AG04449 (cell line): ENCODE measurements at places on chromosomes 6 and 20.

DNA sequence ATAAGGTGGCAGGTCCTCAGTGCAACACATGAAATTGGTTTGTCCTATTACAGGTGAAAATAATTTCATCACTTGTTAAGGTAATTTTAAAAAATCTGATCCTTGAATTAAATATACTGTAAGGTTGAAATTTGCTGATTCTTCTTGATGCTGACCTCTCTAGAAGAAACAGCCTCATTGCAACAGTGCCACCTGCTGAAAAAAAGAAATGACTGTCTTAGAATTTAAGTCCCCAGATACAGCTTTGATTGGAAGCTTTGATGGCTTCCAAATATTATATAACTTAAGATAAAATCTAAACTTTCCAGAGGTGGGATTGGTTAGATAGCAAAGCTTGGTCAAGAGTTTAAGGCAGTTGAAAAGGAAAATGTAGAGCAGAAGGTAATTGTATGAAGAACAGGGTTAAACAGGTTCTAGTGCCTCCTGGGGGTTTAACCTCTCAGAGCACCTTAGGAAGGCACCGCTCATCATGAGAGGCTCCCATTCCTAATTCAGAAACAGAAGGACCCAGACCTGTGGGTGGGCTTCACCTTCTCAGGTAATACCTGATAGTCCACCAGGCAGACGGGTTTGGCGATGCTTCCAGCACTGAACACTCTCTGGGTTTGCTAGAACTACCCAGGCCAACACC is 401.0 kb downstream of the PAX1 start:
- DNase-seq, result no peak

DNA sequence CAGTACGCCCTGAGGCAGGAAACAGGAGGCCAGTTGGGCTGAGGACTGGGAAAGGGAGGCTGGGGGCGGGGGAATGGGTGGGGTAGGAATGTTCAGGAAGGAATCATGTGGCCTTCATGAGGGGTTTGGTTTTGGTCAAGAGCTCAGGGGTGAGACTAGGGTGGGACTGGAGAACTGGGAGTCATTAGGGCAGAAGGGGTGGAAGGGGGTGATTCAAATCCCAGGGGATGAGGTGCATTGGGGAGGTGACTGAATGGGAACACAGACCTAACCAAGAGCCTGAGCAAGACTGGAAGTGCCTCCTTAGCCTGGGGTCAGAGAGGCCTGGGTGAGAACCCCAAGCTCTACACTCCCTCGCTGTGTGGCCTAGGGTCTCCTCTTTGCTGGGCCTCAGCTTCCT is 86.8 kb downstream of the DLGAP4 start:
- no peak for DNase-seq

DNA sequence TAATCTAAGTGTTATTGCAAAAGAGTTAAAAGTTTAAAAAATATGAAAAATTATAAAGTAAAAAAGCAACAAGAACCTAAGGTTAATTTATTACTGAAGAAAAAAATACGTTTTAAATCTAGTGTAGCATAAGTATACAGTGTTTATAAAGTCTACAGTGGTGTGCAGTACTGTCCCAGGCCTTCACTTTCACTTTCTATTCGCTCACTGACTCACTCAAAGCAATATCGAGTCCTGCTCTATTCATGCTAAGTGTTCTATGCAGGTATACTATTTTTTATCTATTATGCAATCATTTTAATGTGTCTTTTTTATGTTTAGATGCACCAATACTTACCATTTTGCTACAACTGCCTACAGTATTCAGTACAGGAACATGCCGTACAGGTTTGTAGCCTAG is 113.0 kb downstream of the MANEA start:
- DNase-seq, result no peak

DNA sequence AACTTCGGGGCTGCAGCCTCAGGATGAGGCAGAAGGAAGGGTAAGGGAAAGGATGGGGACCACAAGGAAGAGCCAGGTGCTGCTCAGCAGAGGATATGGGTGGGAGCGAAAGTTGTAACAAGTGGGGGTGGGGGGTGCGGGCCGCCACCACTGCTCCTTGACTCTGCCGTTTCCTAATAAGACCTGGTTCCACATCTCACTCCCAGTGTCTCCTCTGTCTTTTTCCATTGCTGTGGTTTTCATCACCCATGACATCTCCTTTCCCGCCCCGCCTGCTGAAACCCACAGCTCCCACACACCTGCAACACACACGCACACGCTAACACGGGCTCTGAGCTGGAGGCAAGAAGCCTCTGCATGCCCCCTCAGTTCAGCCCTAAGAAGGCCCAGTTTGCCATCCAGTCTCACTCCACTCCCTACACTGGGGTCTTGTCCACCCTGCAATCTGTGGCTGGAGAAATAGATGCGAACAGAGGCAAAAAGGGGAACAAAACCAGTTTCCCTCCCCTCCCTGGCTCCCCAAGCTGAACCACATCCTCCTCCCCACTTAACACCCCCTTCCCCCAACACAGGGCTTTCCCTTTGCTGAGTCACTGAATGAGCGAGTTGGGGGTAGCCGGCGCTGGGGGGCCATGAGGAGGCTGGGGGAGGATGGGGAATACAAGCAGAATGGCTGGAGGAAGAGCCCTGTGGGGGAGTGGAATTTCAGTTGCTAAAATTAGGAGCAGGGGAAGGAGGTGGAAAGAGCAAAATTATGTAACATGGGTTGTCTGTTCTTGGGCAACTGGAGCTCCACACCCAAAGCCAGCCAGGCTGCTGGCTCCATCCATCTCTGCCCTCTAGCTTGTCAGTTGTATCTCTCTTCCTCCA is 11.5 kb downstream of the NFKBIL1 start:
- no peak for DNase-seq

DNA sequence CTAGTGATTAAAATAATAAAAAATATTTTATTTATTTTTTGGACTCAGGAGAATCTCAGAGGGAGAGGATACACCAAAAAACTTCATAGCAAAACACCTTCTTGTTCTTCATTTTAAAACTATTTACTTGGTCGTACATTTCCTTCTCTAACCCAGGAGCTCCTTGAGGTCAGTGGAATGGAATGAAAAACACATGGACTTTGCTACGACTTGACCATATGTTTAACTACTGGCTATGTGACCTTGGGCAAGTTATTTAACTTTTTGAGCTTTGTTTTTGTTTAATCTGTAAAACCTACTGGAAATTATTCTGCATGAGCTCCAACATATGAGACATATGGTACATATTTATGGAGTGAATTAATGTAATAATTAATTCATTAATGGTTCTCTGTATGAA is 1005.5 kb upstream of the CITED2 start:
- DNase-seq, result no peak

DNA sequence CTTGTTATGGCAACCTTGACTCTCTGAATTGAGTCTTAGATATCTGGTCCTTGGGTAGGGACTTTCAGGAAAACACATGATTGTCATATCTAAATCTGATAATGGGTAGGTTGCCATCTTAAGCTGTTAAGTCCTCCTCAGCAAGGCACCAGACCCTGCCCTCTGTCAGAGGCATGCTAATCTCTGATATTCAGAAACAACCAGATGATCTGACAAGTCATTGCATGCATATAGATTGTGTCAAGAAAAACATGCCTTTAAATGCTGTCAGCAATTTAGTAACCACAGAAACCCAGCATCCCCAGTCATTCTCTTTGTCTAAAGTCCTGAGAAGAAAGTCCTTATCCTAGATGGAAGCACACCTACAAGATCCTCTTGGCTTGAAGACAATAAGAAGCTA is 149.1 kb downstream of the EDN1 start:
- DNase-seq, result no peak

- DNase-seq, result no peak
These were observed 20.0 kb upstream of the BEND6 start for GRCh38 chr6:56934876-56935275.

- DNase-seq, result no peak
These were observed 51.7 kb downstream of the COL11A2 start for GRCh38 chr6:33140556-33140955.

GRCh38 chr20:44784688-44785087 is 25.7 kb downstream of the RIMS4 start:
- DNase-seq, result no peak

DNA sequence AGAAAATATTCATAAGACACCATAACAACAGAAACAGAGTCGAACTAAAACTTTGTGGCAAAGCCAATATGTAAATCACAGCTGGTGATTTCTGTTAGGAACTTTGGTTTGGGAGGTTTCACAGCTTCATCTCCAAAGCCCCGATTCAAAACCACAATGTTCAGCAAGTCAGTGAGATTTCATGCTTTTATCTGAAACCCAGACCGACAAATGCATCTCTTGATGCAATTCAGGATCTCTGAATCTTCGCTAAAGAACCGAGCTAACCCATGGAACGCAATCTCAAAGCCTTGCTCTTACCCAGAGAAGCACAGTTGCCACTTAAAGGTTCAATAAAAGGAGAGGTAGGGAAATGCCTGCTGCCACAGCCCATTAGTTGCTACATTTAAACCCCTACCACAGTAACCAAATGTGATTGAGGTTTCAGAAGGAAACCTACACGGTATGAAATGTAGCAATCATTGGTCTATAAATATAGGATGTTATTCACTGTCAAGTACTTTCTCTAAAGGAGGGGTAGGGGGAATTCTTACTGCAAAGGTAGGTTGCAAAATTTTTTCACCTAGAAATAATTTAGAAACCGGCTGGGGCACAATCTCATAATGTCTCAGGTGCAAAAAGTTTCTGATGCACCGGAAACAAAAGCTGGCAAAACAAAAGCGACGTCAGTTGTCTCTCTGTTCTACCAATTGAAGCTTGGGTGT is 381.0 kb upstream of the ARID1B start:
- DNase-seq, result no peak

DNA sequence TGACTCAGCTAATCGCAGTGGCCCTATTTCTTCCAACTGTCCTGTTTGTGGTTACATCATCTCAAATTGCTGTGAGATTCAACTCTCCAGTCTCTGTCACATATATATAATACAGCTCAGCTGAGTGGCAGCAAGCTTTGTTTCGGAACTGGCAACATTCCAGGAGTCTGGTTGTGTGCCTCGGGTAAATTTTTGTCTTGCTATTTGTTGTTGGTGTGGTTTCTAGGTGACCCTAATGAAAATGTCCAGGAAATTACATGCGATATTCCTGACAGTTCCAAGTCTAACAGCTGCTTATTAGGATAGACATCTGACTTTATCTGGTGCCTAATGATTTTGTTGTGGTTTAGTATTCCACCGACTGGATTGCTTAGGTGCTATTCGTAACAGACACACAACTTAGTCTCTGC is 581.8 kb downstream of the CD109 start:
- DNase-seq, result no peak

DNA sequence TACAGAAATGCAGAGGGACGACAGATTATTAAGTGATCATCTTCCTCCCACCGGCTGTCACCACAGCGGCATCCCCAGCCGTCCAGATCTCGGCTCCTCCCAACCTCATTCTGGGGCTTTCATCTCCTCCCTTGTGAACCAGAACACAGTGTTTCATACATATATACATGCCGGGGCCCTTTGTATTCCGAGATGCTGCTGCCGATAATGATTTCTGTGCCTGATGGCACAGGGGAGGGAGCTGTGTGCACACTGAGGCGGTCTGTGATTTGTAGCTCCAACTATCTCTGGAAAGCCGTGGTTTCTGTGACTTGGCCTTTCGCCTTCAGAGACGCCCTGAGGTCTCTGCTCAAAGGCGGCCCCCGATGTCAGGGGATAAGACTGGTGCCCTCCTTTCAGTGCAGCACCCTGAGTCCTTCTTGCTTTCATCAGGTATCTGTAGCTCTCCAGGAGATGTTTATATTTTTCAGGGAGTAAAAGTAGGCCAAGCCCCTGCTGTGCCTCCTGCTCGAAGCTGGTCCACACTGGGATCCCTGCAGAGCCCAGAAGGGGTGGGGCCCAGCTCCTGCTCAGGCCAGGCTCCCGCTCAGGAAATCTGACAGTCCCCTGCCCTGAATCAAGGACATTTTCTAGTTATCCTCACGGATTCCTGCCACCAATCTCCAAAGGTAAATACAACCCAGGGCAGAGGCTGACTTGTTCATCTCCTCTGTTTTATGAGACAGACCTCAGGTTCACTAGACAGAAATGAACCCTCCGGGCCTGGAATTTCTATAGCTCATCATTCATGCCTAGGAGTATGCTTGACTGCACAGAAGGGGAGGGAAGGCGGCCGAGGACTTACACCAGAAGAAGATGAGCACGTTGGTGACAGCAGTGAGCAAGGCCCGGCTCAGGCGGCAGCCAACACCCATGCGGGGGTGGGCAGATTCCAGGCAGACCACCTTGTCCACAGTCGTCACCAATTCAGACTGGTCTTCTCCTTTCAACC is 11.2 kb downstream of the LEMD2 start:
- DNase-seq, result no peak

GRCh38 chr6:13526727-13527670 is 39.6 kb upstream of the GFOD1 start:
- no peak for DNase-seq

DNA sequence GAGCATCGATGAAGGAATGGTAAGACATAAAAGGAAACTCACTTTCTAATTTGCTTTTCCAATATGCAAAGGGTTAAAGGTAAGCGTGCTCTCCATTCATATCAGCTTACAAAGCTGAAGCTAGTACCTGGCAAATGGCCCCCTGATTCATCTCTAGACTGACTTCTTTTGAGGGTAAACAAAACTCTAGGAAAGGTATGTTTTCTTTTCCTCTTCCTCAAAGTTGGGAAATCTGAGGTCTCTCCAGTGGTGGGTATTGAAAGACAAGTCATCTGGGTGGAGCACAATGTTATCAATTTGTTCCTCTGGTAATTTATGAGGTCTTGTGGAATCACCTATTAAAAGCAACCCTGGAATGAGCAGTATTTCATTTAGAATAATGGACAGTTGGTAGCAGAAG is 7.9 kb upstream of the FBXO30 start:
- no peak for DNase-seq

GRCh38 chr6:80605165-80605989 is 498.9 kb downstream of the BCKDHB start:
- DNase-seq, result no peak

GRCh38 chr6:33794910-33795623 is 6.1 kb upstream of the LEMD2 start:
- no peak for DNase-seq

DNA sequence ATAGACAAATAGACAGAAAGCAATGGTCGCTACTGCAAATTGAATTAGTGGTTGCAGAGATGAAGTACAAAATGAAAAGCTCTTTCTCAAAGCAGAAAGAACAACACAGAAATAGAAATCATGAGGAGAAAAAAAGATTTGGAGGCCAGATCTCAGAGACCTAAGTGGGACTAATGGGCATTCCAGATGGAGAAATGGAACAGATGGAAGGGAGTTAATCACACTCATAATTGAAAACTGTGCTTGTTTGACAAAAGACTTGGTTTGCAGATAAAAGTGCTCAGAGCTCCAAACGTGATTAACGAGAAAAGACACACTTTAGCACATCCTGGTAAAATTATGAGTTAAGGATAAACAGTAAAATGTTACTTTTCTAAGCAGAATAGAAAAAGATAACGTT is 58.1 kb upstream of the SNRPB2 start:
- no peak for DNase-seq

- DNase-seq, result no peak
These were observed 4.9 kb downstream of the TNFAIP3 start for GRCh38 chr6:137871831-137872454.

- no peak for DNase-seq
These were observed at the start of gene OXT for GRCh38 chr20:3071610-3072529. Gene OXT, plus strand, starts transcription at chr20:3071620. Its CDS starts 36 bp downstream, at chr20:3071656.
